Activated T-cell treated with anti-CD3 and anti-CD28 coated beads, Interleukin-2, amount 50 U/mL, for 24 hours (primary cell): ENCODE measurements at places on chromosomes 2 and 18.
A peak's percentile ranks its signal among the peaks of the same experiment; 100 is the strongest.

DNA sequence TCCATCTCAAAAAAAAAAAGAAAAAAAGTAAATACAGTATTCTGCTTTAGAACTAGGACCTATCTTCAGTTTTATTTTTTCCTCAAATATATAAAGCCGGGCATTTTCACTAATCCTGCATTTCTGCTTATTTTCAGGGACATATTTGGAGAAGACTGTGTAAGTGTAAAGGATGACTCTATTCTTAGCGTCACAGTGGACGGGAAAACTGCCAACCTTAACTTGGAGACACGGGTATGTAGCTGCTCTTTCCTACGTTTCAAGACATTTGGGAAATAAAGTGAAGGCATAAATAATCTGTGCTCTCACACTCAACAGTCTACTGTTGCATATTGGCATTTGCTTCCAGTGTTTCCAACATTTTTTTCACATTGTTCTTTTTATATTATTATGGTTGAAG is 3.1 kb upstream of the IAH1 start:
- H3K4me3 ChIP-seq: no peak overlapping the region
- DNase-seq: no peak
- H3K27me3 ChIP-seq: no peaks in the 10 kb centered on the region
- H3K4me1 ChIP-seq: peaks cover 20% of the 10 kb centered on the region

DNA sequence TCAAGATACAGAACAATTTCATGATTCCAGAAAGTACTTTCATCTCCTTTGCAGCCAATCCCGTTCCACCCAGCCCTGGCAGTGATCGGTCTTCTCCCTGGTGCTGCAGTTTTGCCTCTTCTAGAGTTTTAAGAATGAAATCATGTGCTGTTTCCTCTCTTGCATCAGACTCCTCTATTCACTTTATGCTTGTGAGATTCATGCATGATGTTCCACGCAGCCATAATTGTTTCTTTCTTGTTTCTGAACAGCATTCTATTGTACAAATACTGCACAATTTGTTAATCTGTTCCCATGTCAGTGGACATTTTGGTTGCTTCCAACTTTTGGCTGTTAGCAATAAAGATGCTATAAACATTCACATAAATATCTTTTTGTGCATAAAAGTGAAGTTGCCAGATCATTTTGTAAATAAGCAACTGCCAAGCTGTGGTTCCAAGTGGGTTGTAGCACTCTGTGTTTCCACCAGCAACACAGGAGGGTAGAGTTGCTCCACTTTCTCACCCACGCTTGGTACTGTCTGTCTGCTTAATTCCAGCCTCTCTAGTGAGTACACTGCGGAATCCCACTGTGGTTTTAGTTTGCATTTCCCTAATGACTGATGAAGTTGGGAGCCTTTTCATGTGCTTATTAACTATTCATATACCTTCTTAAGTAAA is 104.5 kb downstream of the TWIST2 start:
- H3K4me1 ChIP-seq: peaks cover 12% of the 10 kb centered on the region
- no peak for DNase-seq
- no peak overlapping the region for H3K4me3 ChIP-seq
- peaks cover 45% of the 10 kb centered on the region for H3K27me3 ChIP-seq

GRCh38 chr2:287911-288757 is at the start of gene ALKAL2:
ALKAL2 (minus strand) TSS chr2:288091; CDS start chr2:287835, 256 bp downstream.
- H3K27me3 ChIP-seq: peaks cover 41% of the 10 kb centered on the region
- H3K36me3 ChIP-seq: peaks cover 6% of the 10 kb centered on the region
- H3K4me1 ChIP-seq: peaks cover 11% of the 10 kb centered on the region
- peak within 1 kb of the TSS; percentile 39 for H3K4me3 ChIP-seq
- H3K27ac ChIP-seq: no peak within 1 kb of the TSS

GRCh38 chr2:235390108-235390815 is 103.6 kb upstream of the AGAP1 start:
- H3K4me3 ChIP-seq: no peak overlapping the region
- H3K4me1 ChIP-seq: peaks cover 12% of the 10 kb centered on the region
- H3K27ac ChIP-seq: no peak overlapping the region
- peak; percentile 37 for DNase-seq
- H3K27me3 ChIP-seq: peaks cover 11% of the 10 kb centered on the region
